SK-N-MC (cell line): ENCODE measurements at places on chromosomes 2 and 18.

GRCh38 chr2:240467149-240467642 lies 31.7 kb downstream of the GPC1 start:
- DNase-seq = no peak

DNA sequence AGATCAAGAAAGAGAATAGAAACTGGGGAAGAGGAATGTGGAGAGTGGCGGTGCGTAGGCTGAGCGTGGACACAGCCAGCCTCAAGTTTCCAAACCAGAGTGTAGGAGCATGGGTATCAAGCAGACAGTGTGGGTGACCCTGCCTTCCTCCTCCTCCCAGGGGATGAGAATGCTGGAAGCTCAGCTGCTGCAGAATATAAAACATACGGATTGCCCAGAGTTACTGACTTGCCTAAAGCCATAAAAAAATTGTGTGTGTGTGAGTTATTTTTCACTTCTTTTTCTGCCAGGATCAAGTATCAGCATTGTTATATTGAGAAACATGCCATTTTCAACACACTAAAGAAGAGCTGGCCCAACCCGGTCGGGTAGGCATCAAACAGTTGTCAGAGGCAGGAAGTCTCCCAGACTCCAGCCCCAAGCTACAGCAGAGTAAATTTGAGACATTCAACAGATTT lies 333.3 kb upstream of the ACVR2A start:
- DNase-seq = peak; percentile 26

DNA sequence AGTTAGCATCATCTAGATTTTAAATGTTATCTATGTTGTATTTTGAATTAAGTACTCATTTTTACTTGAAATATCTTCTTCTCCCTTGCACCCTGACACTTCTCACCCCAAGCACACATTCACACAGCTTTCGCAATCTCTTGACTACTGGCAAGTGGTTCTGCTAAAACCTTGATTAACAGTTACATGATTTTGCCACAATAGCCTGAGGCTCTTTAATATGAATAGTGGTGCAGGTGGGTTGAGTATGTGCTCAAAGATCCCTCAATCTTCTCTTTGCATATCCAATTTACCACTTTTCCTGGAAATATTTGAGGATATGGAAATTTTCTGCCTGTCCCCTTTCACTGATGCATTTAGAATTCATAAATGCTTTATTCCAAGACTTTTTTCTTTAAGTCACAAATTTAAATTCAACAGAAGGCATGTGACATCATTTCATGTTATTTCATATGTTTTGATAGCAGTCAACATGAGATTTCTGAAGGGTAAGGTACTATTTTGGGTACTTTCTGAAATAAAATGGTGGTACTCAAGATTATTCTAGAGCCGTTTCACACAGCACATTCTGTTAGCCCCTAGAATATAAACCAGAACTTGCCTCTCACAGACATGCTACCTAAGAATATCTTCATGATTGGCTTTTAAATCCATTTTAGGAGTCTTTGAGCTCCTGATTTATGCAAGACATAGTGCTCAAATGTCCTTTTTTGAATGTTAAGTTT lies 339.7 kb downstream of the RPRM start:
- DNase-seq = no peak

DNA sequence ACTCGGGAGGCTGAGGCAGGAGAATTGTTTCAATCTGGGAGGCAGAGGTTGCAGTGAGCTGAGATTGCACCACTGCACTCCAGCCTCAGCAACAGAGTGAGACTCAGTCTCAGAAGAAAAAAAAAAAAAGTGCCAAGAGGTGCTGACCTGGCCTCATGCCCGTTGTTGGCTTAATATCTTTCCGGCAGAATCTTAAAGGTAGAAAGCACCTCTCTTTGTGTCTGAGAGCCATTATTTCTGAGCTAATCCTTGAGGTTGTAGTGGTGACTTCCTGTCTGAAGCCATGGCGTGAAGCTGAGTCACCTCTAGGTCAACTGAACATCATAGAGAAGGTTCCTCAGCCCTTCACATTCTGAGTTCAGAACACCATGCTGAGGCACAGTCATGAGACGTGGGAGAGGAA lies 60.4 kb downstream of the WDSUB1 start:
- DNase-seq = no peak

GRCh38 chr18:26549263-26550094 lies 1.1 kb upstream of the KCTD1 start:
- DNase-seq = no peak

DNA sequence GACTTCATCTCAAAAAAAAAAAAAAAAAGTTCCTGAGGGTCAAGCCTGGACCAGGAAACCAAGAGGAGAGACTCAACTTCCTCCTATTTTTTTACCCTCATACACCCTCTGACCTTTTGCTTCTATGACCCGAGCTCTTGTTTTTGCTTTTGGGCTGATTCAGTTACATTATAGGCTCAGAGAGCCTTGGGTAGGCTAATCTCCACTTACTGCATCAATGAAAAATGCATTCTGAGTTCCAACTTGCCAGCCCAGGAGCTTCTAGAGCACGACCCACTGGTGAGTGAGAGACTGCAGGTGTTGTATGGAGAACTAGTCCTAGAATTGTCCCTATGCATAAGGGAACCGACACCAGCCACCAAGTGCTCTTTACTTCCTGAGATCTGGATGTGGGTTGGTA lies 91.1 kb downstream of the CABLES1 start:
- no peak for DNase-seq

DNA sequence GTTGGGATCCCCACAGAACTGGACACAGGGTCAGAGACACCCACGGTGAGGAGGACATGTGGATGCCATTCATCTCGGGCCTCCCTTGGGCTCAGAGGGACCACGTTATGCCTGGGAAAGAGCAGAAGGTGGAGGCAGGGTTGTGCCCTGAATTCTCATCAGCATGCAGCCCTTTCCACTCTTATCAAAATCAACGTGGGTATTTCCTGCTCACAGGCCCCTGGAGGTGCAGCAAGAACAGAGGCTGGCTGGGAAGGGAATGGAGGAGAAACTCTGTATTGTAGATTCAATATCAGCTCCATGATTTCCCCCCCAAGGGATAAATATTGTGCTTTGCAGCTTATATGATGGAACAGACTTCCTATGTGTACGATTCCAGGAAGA lies 90.9 kb downstream of the SETBP1 start:
- DNase-seq = no peak

GRCh38 chr2:213279971-213280370 lies 4.3 kb upstream of the SPAG16 start:
- DNase-seq = no peak

DNA sequence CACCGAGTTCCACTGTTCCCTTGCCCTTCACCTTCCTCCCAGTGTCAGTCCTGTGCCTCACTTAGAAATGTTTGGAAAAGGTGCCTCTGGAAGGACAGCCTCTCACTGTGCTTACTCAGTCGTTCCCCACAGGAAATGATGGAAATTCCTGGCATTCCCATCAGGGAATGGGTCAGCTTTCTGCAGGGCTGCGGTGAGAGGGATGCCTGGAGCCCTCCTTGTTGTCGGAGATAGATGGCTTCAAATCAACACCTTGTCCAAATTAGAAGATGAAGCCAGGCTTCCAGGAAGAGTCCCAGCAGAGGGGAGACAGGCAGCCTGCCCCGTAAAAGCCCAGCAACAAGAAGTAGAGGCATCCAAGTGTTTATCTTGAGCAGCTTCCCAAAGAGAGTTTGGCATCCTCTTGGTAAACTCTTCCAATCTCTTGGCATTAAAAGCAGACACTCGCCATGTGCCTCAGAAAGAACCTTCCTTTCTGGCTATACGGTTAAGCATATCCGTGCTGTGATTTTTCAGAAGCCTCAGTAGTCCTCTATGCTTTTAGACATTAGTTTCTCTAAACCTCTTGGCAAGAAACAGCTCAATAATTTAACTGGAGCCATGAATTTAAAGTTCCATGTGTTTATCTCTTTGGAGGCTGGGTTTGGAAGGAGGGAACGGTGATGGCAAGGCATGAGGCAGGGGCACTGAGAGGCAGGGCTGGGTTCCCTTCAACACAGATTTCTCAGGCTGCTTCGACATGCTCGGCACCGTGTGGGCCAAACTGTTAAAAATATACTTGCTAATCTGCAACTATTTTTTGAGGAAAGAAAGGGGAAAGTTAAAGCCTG lies 25.1 kb downstream of the COLEC12 start:
- no peak for DNase-seq

GRCh38 chr18:49859021-49859359 lies 45.7 kb upstream of the ACAA2 start:
- DNase-seq = no peak

- no peak for DNase-seq
Observed at GRCh38 chr2:18630941-18631340, 41.6 kb upstream of the NT5C1B start.

GRCh38 chr2:175709248-175709647 lies 292.8 kb downstream of the LNPK start:
- DNase-seq = no peak

DNA sequence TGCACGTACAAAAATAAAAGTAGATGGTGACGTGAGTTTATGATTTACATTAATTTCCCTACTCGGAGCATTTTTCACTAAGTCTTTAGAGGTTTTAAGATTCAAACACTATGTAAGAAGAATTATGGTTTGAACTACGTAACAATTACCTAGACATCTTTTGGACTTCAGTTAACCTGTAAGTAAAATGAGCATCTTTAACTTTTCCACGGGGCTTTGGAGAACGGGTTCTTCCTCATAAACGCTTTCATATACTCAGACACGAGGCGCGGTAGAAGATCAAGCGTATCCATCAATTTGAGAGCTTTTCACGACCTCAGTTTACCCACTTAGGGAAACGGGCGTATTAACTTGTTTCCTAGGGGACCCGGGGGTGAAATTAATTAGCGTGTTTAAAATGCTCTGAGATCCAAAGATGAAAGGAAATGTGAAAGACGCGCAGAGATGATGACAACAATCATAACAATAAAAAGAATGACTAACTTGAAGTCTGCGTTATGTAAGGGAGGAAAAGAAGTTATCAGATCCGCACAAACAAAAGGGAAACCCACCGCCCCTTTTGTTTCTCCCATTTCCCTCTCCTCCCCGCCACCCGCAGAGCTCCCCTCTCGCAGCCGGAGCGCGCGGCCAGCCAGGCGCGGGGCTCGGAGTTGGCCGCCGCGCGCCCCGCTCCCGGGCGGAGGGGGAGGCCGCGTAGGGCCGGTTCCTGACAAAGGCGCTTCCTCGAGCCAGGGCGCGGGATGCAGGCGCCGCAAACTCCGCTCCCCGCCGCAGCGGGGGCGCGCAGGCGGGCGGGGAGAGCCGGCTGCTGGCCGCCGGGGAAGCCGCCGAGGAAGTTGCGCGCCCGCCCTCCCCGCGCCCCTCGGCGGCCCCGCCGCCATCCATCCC lies 807 bp downstream of the PELI1 start:
- no peak for DNase-seq

- no peak for DNase-seq
Observed at GRCh38 chr2:133847591-133847990, 279.3 kb upstream of the NCKAP5 start.

DNA sequence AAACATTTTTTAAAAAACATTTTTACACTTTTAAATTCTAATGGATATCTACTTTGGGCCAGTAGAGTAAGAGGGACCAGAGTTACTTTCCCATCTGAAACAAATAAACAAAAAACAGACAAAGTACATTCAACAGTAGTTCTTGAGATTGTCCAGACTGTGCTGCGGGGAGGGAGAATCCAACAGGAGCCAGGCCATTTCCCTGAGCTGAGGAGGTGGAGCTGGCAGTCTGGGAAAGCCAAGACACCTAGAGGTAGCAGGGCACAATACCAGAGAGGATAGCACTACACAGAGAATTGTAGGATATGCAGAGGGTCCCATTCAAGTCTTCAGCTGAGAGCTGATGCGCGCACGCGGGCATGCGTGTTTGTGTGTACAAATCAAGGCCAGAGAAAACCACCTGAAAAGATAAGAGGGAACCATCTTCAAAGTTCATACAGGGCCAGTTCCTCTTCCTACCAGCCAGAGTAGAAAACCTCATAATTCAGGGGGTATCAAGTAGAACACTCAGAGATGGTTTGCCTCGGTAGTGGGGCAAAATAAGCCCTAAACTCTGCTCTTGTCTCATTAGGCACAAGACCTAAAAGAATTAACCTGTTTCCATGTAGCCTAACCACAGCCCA lies 44.0 kb downstream of the PTRHD1 start:
- no peak for DNase-seq

- DNase-seq = no peak
Observed at GRCh38 chr2:214465363-214466146, 54.7 kb downstream of the VWC2L start.

DNA sequence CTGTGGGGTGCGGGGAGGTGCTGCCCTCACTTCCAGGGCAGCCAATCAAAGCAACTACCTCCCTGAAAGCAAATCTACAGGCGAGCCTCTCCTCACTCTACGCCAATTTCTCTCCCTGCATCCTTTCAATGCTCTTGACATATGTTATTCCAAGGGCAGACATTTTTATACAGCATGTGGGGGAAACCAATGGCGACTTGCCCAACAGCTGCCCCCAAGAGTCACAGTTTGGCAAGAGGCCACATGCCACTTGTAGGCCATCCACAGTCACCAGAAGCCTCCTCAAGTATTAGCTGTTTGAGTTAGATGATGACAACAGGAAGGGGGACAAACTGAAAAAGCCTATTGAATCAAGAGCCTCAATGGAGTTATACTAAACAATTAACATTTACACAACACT lies 114.6 kb downstream of the MYO5B start:
- DNase-seq = no peak

GRCh38 chr2:3575534-3576262 lies 638 bp downstream of the RPS7 start:
- DNase-seq = no peak

- DNase-seq = no peak
Observed at GRCh38 chr2:27712522-27712921, 48.8 kb downstream of the SLC4A1AP start.

GRCh38 chr2:39603436-39603835 lies 62.3 kb upstream of the TMEM178A start:
- DNase-seq = no peak

DNA sequence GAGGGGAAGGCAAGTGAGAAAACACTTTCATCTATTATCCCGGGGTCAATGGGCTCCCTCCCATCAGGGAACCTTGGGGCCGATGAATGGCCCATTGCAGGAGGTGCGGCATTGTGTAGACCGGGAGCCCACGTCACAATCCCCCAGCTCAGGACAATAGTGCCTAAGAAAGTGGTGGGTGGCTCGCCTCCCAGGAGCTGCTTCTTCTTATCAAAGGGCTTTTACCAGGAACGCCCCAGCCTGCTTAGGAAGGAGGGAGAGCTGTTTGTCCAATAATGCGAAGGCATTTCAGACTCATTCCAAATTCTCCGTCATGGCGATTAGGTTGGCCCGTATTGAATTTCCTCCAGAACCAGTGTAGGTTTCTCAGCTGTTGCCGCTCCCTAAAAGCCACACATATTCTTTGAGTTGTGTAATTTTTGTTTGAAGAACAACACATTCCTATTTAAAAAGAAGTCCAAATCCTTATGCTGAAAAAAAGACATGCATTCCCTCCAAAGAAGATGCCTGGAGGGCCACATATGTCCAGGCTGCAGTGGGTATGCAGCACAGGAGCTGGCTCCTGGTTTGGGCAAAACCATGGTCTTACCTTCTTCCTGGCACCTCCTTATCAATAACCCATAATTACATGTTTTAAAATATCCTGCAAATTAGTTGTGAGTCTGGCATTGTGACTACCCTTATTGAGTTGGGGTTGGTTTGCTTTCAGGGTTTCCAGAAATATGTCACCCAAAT lies 264.7 kb downstream of the MYCN start:
- no peak for DNase-seq
